ENCODE measurements at places on chromosomes 7 and 10.

GRCh38 chr10:35347899-35348608 lies 11.7 kb downstream of the CCNY start:
- no peak for DNase-seq

- DNase-seq = no peak
These were observed at the start of gene GALNT17 for GRCh38 chr7:71132127-71132376. TSS of gene GALNT17 (plus strand) at chr7:71132144.

GRCh38 chr7:74572301-74572979 lies 85.1 kb upstream of the GTF2I start:
- no peak for DNase-seq

- DNase-seq = no peak
These were observed 11.7 kb downstream of the NIPSNAP2 start for GRCh38 chr7:55975988-55976633.

DNA sequence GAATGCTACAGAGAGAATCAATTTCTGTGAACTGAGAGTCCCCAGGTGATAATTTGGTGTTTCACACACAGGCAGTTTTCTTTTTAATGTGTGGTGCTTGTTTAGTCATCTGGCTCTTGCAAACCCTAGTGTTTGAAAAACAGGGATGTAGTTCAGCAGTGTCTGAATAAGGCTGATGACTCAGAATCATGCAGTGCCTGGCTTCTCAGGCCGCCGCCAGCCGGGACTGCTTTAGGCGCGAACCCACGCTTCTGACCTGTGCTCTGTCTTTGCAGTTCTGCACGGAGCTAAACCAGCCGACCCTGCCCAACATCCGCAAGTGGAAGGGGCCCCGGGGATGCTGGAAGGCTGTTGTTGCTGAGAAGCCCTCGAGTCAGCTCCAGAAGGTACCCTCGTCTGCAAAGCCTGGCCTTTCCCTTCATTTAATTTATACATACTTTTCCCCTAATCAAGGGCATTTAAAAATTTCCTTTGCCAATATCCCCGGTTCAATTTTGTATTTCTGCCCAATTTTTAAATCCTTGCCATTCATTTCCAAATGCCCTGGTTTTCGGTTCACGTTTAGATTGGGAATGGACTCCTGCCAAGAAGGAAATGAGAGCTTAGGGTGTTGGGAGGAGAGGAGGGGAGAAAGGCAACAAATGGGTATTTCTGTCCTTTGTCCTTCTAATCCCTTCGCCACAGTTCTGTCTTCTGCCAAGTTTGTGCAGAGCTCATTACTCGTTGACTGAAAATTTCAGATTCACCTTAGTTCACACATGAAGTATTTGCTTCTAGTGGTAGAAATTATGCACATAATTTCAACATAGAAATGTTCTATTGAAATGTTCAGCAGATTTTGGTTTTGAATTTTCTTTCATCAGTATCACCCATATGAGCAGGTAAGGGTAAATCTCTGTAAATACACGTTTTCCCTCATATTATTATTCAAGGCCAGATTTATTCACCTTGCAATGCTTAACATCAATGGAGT lies 108.5 kb upstream of the ANLN start:
- peak; percentile 77 for DNase-seq
